Panc1 (cell line): ENCODE measurements at places on chromosomes 5 and 9.

GRCh38 chr9:4514252-4515128 lies 24.2 kb downstream of the SLC1A1 start:
- no peak for DNase-seq

DNA sequence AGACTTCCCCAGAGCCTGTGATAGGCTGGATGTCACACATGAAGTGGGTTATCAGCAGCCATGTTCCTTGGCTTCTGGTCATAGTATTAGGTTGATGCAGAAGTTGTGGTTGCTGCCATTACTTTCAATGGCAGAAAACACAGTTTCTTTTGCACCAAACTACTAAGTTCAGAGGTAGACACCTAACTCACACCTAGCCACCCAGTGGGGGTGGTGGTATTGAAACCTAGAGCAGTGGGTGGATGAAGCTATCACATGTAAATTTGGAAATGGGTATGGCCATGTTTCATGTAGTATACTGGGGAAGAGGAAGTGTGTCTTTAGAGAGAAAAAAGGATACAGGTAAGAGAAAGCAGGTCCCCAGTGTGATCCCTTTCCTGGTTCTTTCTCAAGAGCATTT lies 347.9 kb upstream of the SEMA6A start:
- DNase-seq: no peak

DNA sequence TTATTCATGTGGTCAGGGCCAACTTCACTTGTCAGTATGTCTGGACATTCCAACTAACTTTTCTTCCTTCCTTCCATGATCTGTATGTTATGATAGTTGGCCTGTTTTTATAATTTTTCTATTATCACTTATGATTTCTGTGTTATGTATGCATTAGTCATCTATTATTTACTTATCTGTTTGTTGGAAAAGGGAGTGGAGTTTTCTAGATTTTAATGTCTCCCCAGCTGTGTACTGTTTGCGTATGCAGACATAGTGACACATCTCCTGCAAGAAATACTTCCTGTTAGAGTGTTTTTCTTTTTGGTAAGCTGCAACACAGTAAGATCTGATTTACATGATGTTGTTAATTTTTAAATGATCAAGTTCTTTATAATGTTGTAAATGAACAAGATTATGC lies 8.7 kb upstream of the INSYN2B start:
- no peak for DNase-seq

- DNase-seq: no peak
Observed at GRCh38 chr9:89655056-89655989, 50.5 kb downstream of the GADD45G start.

- no peak for DNase-seq
Observed at GRCh38 chr9:121141306-121141705, 60.4 kb downstream of the RAB14 start.

DNA sequence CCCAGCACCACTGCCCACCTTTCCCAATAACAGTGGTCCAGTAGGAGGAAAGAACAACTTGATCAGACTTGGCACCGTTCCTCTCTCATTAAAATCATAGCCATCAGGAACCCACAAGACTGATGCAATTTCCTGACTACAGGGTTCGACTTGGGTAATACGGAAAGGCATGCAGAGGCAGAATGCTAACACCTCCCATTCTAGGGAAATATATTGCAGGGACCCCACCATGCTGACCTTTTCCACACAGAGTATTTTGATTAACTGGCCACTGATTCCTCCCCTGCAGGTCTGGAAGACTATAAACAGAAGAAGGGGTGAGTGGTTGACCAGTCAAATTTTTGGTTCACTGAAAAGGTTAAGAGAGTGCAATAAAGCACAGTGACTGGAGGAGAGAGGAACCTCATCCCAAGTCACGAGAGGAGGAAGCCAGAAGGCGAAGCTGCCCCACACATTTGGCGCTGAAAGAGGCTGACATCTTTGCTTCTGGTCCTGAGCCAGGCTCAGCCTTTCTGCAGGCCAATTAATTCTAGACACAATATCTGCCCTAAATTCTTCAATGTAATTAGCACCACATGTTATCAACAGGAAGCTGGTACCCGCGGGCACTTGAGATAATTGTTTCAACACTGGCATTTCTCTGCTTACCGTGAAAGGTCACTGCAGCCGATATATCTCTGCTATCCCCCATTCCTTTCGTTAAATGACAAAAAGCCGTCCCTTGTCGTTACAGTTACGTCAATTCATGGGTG lies 64.7 kb upstream of the SPOCK1 start:
- no peak for DNase-seq

GRCh38 chr5:142000704-142001484 lies 11.9 kb downstream of the GNPDA1 start:
- no peak for DNase-seq

DNA sequence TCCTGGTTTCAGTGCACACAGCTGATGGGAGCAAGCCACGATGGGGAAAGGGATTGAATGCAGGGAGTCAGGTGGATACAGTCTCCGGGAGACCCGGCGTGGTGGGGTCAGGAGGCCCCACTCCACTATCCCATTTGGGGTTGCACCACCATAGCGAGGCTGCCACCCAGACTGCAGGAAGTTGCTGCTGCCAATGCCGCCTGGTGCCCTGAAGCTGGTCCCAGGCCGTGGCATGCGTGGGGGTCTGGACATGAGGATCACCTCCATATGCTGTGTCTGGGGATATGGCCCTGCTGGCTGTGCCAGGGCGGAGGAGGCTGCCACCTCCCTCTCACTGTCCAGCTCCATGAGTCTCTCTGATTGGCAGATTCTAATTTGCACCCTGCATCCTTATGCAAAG lies 45.3 kb downstream of the COL5A1 start:
- no peak for DNase-seq

GRCh38 chr5:168014433-168015123 lies 276.9 kb upstream of the WWC1 start:
- DNase-seq: no peak

- DNase-seq: no peak
Observed at GRCh38 chr9:129582855-129583254, 38.0 kb downstream of the C9orf50 start.
